ENCODE measurements at places on chromosomes 6 and 20.

DNA sequence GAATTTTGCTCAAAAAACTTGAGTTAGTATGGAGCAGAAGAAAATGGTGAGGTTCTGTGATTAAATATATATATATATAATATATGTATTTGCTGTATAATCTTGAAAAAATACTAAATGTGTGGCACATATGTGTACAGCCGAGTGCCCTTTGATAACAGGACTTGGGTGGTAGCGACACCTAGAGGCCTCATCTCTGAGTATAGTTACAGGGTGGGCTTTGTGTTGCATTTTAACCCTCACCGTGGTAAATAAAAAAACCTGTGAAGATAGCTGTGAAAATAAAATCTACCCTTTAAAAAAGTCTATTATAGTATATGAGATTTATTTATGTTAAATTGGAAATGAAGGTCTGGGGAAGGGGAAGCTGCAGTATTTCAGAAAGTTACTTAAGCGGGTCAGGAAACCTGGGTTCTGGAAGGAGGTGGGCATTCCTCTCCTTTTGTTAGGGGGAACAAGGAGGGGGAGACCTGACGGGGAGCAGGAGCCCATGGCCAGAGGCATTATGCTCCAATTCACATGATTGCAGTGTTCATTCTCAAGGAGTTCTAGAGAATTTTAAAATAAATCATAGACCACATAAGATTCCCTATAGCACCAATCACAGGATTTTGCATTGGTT lies 82.7 kb downstream of the SH3BGRL2 start:
- DNase-seq: no peak

DNA sequence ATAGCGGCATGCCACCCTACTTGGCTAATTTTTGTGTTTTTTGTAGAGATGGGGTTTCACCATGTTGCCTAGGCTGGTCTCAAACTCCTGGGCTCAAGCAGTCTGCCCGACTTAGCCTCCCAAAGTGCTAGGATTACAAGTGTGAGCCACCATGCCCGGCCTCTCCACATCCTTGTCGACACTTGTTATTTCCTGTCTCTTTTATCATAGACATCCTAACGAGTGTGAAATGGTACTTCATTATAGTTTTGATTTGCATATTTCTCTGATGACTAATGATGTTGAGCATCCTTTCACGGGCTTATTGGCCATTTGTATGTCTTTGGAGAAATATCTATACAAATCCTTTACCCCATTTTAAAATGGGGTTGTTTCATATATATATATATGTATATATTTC lies 39.0 kb upstream of the ASXL1 start:
- no peak for DNase-seq

DNA sequence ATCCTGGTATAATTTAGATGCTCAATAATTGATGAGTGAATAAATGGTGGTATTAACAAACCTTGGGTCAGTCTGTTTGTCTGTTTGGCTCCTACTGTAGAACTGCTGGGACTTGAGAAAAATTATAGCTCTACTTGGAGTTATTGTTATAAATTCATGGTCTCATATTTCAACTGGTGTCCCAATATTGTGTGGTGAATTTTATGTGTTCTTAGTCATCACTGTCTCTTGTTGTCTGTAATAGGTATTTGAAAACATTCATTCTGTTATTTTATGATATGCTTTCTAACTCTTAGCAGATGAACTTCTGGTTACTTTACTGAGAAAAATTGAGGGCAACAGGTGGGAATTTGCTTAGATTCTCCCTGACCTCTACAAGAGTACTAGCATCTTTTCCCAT lies 221.4 kb downstream of the CDKAL1 start:
- no peak for DNase-seq

GRCh38 chr20:5508044-5508443 lies 191.3 kb upstream of the PROKR2 start:
- no peak for DNase-seq

- no peak for DNase-seq
These were observed 332.3 kb downstream of the BCKDHB start for GRCh38 chr6:80438772-80439171.

DNA sequence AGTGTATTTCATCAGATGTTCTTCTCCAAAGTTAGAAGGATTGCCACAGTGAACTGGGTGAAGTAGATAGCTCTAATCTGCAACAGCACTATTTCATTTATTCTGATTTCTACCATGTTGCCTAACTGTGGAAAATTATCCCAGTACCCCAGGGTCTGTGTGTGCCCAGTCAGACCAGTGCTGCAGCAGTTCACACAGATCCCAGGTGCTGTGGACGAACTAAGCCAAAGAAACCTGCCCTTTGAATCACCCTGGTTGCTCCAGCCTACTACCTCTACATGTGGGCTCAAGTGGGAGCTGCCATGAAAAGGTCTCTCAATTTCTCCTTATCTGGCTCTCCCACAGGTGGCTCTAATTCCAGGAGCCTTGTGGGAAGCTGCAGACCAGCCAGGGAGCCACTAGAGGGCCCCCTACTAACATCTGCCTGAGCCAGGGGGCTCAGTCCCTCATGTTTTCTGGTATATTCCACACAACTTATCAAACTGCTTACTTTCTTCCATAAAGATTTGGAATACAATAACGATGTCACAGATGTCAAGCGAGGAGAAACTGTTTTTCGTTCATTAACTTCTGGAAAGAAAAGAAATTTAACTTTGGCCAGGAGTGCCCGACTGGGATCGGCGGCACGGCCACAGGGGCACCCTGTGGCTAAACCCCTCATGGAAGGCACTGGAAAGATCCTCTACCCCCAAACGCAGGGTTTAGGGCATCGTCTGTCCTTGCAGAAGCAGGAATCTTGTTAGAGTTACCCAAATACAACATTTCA lies 31.6 kb upstream of the LY86 start:
- DNase-seq: no peak

- no peak for DNase-seq
These were observed 151.3 kb downstream of the F13A1 start for GRCh38 chr6:6169141-6169540.

DNA sequence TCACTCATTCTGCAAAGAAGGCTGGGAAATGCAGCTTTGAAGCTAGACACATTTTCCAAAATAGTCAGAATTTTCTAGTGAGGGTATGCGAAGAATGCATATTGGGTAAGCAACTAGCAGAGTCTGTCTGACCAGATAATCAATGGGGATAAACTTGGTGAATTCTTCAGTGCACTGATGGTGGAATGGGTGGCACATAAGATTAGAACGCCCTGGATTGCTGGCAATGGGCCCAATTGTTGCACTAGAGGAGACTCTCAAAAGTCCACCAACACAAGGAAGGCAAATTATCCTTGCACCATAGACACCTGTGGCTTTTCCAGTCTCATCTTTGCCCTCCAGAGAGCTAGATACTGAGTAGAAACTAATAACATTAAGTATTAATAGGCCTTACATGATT lies 167.6 kb downstream of the PTPRT start:
- no peak for DNase-seq

DNA sequence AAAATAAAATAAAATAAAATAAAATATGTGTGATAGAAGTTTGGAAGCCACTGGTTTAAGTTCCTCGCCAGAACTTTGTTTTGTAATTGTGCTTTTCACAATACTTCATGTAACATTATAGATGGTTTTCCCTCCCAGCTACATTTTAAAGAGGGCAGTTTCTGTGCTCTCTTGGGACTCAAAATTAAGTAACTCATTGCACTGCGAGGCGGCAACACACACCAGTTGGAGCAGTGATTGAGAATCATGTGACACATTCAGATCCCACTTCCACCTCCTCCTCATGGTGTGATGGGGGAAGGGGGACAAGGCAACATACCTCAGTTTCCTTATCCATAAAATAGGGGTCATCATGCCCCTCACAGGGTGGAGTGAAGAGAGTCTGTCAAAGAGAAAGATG lies 7.5 kb downstream of the C2 start:
- no peak for DNase-seq

DNA sequence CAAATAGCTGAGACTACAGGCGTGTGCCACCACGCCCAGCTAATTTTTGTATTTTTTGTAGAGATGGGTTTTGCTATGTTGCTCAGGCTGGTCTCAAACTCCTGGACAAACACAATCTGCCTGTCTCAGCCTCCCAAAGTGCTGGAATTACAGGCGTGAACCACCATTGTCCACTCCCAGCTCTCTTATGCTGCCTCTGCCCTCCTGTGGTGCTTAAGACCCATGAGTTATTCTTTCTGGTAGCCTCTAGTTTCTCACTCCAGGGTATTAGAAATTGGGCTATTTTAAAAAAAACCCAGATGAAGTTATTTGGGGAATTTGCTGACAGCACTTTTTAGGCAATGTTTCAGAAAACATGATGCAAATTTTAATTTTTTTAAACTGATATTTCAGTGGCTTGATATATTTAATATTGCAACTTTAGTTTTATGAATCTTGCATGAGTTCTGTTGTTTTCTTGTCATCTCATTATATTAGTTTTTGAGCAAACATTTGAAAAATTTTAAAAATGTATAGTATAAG lies 114.0 kb upstream of the FOXO3 start:
- no peak for DNase-seq

DNA sequence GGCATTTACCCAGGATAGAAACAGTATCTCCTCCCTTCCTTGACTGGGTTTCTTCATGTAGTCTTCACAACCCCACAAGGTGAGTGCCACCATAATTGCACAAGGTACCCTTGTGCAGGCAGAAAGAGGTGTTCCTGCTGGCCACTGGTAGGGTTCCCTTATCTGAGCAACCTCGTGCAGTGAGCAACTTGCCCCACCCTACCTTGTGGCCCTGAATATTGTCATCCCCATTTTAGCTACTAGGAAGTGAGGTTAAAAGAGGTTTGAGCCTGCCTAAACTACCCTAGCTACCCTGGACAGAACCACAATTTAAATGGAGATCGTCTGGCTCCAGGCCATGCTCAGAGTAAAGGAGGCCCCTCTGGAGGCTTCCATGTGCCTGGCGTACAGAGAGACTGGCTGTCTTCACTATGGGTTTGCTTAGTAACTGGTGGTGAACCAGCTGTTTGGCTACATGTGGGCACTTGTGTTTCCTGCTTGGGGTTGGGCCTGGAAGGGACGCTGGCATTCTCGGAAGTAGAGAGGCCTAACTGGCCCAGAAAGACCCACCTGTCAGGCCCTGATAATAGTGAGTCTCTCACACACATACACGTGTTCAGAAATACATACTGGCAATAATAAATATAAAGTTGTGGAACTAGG lies 148.8 kb downstream of the LRFN2 start:
- DNase-seq: no peak

- DNase-seq: no peak
These were observed 14.7 kb upstream of the PSMF1 start for GRCh38 chr20:1103751-1104150.

DNA sequence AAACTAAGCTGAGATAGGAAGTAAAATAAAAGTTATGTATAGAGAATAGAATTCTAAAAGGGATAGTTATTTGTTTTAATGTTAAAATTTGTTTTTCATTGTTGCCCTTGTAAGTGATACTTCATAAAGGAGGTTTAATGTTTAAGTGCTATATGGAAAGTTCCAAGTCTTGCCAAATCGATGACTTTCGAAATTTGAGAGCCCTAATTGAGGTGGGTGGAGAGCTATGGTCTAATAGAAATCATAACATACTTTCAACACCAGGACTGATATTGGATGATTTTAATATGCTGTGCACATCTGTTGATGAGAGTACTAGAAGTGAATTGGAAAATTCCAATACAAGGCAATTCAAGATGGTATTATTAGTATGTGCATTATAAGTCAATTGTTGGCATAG lies 64.6 kb downstream of the RNF144B start:
- DNase-seq: no peak

DNA sequence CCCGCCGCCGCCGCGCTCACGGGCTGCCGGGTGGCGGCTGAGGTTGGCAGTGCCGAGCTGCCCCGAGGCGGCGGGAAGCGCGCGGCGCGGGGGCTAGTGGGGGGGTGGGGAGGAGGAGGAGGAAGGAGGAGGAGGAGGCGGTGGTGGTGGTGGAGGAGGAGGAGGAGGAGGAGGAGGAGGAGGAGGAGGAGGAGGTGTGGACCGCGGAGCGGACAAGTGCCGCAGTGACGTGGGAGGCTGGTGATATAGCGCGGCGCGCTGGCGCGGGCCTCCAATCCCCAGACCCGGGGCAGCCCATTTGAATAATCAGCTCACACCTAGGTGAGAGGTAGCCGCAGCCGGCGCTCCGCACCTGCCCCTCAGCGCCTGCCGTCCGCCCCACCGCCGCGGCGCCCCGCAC lies at the start of gene FOXA2:
FOXA2 (minus strand) TSS at position 51 of the 400 bp plus-strand sequence. CDS start 294 bp downstream, outside the sequence.
- DNase-seq: no peak

- DNase-seq: no peak
These were observed 174.7 kb downstream of the OTOR start for GRCh38 chr20:16922834-16923233.

DNA sequence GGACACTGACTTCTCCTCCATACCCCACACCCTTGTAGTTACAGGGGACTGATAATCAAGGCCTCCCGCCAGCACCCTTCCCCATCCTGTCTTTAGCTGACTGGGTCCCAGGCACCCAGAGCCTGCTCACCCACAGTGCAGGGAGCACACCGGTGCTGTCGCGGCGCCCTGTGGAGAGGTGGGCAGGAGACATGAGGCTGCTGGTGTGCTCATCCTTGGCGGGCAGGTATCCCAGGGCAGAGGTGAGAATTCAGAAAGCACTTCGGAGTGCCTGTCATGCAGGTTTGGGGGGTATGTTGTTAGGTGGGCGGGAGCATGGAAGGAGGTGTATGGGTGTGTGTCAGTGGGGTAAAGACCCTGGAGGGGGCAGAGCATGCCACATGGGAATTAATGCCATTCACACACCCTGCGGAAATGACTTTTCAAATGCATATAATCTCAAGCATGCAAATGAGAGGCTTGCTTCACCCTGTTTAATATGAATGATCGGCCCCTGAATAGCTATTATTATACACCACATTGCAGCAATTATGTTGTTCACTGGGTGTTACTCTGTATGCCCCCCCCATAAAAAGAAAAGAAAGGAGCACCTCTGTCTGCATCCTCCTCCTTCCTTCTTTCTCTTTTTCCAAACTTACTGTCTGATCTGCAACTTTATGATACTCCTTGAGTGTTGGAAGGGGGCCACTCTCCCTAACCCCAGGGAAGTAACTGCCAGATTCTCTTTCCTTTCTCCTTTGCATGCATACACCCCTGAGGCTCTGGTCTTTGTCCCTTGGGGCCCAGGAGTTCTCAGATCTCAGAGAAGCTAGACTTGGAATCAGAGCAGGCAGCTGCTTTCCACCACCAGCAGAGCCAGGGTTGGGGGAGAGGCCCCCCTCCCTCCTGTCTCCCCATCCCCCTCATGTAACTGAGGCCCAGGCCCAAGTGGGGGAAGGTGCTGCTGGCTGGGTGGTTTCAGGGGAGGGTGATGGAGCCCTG lies 16.0 kb downstream of the FOXP4 start:
- DNase-seq: no peak

DNA sequence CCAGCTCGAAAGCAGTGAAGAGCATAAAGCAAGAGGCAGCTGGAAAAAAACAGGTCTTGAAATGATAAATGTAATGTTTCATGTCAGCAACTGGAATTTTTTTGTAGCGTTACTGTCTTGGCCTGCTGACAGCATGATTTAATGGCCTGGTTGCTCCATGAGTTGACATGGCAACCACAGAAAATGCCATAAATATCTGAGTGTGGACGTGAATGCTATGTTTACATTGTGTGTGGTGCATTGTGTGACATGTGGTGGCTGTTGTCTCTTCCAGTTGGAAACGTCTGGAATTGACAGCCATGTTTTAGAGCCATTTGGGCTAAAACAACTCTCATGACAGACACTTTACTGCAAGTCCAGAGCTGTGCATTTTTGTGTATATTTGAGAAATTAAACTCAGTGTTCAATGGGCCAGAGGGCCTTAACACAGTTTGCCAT lies 170.0 kb downstream of the FOXA2 start:
- no peak for DNase-seq

Measured in activated naive CD4-positive, alpha-beta T cell treated with anti-CD3 and anti-CD28 coated beads, Interleukin-2, amount 50 U/mL, for 72 hours (primary cell).